Nephron progenitor cell (in vitro differentiated cells): ENCODE measurements at places on chromosomes 5 and 9.

DNA sequence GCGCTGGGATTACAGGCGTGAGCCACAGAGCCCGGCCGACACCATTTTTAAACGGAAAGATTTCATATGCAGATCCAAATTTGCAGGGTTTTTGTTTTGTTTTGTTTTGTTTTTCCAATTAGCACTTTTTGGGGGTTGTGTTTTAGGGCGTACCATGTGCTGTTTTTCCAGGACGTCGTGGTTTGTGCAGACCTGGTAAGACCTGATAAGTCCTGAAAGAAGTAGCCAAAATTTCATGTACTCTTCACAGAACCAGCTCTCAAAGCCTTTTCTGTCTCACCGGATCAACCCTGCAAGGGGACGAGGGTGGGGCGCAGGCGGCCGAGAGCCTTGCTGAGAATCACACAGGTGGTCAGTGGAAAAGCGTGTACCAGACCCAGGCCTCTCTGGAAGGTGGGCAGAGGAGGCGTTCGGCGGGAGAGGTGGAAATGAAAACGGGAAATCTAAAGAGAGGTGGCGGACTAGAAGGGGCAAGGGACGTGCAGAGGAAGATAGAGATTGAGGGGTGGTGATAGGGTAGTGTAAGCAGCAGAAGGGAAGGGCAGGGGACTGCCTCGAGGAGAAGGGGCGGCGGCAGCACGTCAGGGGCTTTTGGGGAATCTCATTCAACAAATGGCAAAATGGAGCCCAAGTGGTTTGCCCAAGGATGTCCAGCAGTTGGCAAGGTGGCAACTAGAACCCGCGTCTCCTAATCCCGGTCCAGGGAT, 1.1 kb upstream of the FAF2 start:
- H3K27ac ChIP-seq: peak overlapping the region; percentile 99
- peaks cover 29% of the 10 kb centered on the region for H3K4me1 ChIP-seq
- peaks cover 1% of the 10 kb centered on the region for H3K27me3 ChIP-seq
- H3K4me3 ChIP-seq: peak overlapping the region; percentile 99

GRCh38 chr9:111152614-111153406, 114.5 kb upstream of the LPAR1 start:
- no peak overlapping the region for H3K4me3 ChIP-seq
- H3K36me3 ChIP-seq: no peaks in the 10 kb centered on the region
- H3K4me1 ChIP-seq: peaks cover 32% of the 10 kb centered on the region
- no peak overlapping the region for H3K27ac ChIP-seq
- no peak for DNase-seq

DNA sequence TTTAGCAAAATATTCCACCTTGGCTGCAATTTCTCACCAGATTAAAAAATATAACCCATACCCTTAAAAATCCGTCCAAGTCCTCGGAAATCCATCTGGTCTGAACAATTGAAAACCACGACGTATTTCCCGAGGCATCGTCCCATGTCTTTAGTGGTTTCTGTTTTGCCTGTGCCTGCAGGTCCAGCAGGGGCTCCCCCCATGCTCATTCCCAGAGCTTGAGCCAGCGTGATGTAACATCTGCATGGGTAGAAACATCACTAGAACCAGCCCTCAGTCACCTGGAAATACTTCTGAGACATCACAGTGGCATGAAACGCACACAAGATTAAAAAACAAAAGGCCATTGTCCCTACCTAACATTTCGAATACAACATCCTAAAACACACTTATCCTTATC, 114.0 kb downstream of the DNAH5 start:
- no peak overlapping the region for H3K27ac ChIP-seq
- no peaks in the 10 kb centered on the region for H3K27me3 ChIP-seq
- no peak for DNase-seq
- H3K36me3 ChIP-seq: no peaks in the 10 kb centered on the region

DNA sequence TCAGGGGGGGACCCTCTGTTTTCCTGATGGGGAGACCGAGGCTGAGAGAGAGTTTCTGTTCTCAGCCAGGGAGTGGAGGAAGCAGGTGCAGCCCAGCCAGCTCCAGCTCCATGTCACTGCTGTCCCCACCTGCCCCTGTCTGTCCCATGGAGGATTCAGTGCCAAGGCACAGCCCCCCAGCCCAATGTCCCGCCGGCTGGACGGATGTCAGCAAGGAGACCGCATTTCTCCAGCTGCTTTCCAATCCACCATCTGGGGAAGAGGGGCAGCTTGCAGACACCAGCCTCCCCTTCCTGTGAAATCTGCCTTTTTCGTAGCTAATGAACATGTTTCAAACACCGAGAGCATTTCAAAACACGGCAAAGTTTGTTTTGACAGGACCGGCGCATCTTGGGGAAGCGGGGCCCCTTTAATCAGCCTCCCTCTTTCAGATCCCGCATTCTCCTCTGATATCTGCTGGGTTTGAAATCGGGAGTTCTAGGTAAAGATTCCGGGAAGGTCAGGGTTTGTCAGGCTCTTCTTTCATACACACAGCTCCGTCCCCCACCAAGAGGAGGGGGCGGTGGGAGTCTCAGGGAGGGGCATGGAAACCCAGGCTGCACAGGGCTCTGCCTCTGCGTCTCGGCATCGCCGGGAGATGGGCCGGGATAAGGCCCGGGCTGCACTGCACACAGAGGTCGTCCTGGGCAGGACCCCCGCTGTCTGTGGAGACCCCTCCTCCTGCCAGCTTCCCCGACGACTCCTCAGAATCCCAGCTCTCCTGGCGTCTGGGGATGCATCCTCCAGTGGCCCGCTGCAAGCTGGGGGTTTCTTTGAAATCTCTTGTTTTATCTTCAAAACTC, 74.8 kb downstream of the NEK6 start:
- DNase-seq: no peak
- peaks cover 8% of the 10 kb centered on the region for H3K4me1 ChIP-seq
- no peak overlapping the region for H3K4me3 ChIP-seq
- H3K27me3 ChIP-seq: no peaks in the 10 kb centered on the region
- peak overlapping the region; percentile 82 for H3K27ac ChIP-seq

DNA sequence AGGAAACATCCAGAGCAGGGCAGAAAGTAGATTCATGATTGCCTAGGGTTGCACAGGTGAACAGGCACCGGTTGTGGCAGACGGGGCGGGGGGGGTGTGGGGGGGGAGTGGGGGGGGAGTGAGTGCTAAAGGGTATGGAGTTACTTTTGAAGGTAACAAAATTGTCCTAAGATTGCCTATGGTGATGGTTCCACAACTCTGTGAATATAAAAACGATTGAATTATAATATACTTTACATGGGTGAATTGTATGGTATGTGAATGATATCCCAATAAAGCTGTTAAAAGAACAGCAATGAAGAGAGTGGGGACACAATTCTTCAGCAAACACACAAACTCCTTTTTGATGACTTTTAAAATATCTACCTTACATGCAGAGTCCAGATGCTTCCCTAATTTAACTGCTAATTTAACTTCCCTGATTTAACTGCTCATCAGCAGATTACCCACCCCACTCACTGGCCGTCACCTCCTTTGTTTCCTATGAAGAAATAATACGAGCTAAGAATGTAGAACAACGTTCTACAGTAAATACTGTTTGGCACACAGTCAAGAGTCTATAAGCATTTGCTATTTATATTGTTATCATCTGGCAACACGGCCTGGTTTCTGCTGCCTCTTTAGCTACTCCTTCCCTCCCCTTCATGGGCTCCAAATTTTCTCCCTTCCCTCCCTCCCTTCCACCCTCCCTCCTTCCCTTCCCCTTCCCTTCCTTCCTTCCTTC, 83.5 kb downstream of the PTCH1 start:
- peaks cover 9% of the 10 kb centered on the region for H3K4me1 ChIP-seq
- H3K27ac ChIP-seq: no peak overlapping the region
- peaks cover 18% of the 10 kb centered on the region for H3K36me3 ChIP-seq
- DNase-seq: no peak
- H3K27me3 ChIP-seq: peaks cover 10% of the 10 kb centered on the region

GRCh38 chr9:113381909-113382411, 5.2 kb upstream of the HDHD3 start:
- DNase-seq: no peak
- peaks cover 24% of the 10 kb centered on the region for H3K4me1 ChIP-seq
- H3K36me3 ChIP-seq: peaks cover 8% of the 10 kb centered on the region
- no peak overlapping the region for H3K4me3 ChIP-seq

DNA sequence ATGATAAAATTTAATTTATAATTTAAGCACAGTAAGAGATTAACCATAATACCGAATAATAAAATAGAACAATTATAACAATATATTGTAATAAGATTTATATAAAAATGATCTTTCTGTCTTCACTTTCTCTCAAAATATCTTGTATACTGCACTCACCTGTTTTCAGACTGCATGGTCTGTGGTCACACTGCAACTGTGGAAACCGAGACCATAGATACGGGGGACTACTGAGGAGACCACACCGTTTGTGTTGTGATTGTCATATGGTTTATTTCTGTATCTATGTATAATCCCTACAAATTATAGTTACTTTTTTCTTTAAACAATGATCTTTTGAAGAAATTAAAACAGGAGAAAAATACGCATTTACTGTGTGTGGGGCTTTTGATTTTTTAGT, 78.8 kb upstream of the TNFAIP8 start:
- peaks cover 3% of the 10 kb centered on the region for H3K27me3 ChIP-seq
- no peaks in the 10 kb centered on the region for H3K36me3 ChIP-seq
- no peak for DNase-seq
- H3K27ac ChIP-seq: no peak overlapping the region
- peaks cover 33% of the 10 kb centered on the region for H3K4me1 ChIP-seq
- H3K4me3 ChIP-seq: no peak overlapping the region

DNA sequence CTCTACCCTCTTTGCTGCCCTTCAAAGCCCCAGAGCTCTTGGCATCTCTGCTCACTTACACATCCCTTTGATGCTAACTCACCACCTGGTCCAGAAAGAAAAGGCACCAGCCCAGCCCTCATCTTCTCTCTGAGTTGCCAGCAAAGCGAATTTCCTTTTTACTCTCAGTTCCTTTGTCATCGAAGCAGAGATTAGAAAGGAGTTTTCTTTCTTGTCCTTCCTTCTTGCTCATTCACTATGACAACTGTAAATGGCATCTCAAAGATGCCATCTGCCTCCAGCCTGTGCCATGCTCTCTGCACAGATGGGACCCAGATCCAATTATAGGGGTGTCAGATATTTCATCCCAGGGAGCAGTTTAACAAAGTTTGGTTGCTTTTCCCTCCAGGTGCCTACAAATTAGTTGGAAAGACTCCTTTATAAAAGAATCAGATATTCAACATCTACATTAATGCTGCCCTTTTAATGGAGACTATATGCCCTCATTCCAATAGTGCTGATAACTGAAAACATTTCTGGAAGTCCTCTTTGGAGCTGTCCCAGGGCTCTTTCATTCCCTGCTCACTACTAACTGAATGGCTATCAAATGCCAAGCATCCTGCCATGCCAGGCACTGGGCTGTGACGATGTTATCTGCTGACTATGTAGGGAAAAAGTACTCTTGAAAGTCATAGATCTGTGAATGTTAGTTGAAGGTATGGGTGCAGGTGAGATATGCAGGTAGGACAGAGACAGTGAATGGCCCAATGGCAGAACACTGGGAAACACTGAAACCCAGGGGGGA, 58.9 kb downstream of the SUSD1 start:
- no peak overlapping the region for H3K4me3 ChIP-seq
- no peak for DNase-seq
- H3K27me3 ChIP-seq: no peaks in the 10 kb centered on the region
- H3K27ac ChIP-seq: peak overlapping the region; percentile 44
- peaks cover 12% of the 10 kb centered on the region for H3K36me3 ChIP-seq

GRCh38 chr5:88675708-88676636, 207.0 kb downstream of the MEF2C start:
- H3K27me3 ChIP-seq: peaks cover 100% of the 10 kb centered on the region
- peak; percentile 60 for DNase-seq
- H3K27ac ChIP-seq: no peak overlapping the region
- H3K36me3 ChIP-seq: no peaks in the 10 kb centered on the region
- peaks cover 31% of the 10 kb centered on the region for H3K4me1 ChIP-seq

DNA sequence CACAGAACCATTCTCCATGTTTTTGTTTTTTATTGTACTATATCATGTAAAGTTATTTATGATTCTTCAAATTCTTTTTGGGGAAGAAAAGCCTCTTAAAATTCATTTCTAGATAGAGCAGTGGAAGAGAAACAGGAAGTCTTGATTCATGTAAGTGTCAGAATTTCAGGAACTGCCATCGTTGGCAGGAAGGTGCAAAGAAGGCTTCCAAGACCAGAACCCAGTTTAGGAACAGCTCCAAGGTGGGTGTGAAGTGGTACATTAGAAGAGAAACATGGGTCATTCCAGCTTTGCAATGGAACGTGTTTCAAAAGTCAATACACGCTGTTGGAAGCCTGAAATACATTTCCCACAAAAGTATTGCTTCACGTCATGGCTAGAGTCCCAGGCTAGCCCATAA, 14.8 kb downstream of the SAXO1 start:
- no peaks in the 10 kb centered on the region for H3K36me3 ChIP-seq
- no peak for DNase-seq
- no peak overlapping the region for H3K27ac ChIP-seq
- no peaks in the 10 kb centered on the region for H3K27me3 ChIP-seq
- H3K4me3 ChIP-seq: no peak overlapping the region
- H3K4me1 ChIP-seq: peaks cover 12% of the 10 kb centered on the region

DNA sequence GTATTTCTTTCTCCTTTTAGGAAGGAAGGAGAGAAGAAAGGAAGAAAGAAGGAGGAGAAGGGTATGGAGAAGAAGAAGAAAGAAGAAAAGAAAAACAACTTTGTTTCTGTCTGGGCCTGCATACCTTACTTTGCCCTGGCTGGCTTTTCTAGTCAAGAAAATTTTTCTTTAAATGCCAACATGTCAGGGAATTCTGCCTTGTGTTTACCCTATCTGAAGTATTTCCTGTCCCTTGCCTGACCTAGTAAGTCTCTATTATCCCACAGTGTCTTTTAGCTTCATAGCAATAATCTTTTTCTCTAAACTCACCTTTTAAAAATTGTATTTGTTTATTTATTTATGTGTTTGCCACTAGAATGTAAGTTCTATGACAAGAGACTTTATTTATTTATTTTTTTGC, 1864.1 kb downstream of the EFNA5 start:
- DNase-seq: no peak
- no peak overlapping the region for H3K4me3 ChIP-seq
- H3K27me3 ChIP-seq: no peaks in the 10 kb centered on the region
- H3K27ac ChIP-seq: no peak overlapping the region
- no peaks in the 10 kb centered on the region for H3K4me1 ChIP-seq
- peaks cover 5% of the 10 kb centered on the region for H3K36me3 ChIP-seq

GRCh38 chr5:34690898-34691297, 34.8 kb downstream of the RAI14 start:
- H3K4me3 ChIP-seq: no peak overlapping the region
- DNase-seq: no peak
- H3K27me3 ChIP-seq: no peaks in the 10 kb centered on the region
- peaks cover 36% of the 10 kb centered on the region for H3K36me3 ChIP-seq

- peaks cover 5% of the 10 kb centered on the region for H3K27me3 ChIP-seq
- no peak for DNase-seq
- H3K27ac ChIP-seq: no peak overlapping the region
Observed at GRCh38 chr9:4515958-4516375, 25.7 kb downstream of the SLC1A1 start.

GRCh38 chr5:170634256-170634990, 130.6 kb downstream of the KCNIP1 start:
- peak overlapping the region; percentile 85 for H3K4me3 ChIP-seq
- DNase-seq: no peak
- peaks cover 44% of the 10 kb centered on the region for H3K4me1 ChIP-seq
- H3K27ac ChIP-seq: no peak overlapping the region
- no peaks in the 10 kb centered on the region for H3K36me3 ChIP-seq
